ENCODE measurements at places on chromosomes 7 and 10.
A peak's percentile ranks its signal among the peaks of the same experiment; 100 is the strongest.

DNA sequence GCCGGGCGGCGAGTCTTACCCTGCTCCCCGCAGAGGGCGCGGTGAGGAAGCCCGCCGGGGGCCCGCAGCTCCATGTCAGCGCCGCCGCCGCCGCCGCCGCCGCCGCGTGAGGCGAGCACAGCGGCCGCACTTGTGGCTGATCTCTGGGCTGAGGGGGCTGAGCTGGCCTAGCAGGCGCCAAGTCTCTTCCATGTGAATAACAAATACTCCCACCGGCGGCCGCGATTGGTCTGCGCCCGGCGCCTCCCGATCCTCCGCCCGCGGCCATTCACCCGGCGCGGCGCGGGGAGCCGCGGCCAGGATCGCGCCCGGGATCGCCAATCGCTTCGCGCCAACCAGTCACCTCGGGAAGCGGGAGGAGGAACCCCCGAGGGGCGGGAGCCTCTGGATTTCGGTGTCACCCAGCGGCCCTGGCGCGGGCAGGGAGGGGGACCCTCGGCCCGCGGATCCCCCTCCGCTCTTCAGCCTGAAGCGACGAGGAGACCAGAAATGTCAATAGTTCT lies at the start of gene GRM8:
Gene GRM8, minus strand, starts transcription at position 164 of the 503 bp plus-strand sequence.
- DNase-seq: peak; percentile 45

DNA sequence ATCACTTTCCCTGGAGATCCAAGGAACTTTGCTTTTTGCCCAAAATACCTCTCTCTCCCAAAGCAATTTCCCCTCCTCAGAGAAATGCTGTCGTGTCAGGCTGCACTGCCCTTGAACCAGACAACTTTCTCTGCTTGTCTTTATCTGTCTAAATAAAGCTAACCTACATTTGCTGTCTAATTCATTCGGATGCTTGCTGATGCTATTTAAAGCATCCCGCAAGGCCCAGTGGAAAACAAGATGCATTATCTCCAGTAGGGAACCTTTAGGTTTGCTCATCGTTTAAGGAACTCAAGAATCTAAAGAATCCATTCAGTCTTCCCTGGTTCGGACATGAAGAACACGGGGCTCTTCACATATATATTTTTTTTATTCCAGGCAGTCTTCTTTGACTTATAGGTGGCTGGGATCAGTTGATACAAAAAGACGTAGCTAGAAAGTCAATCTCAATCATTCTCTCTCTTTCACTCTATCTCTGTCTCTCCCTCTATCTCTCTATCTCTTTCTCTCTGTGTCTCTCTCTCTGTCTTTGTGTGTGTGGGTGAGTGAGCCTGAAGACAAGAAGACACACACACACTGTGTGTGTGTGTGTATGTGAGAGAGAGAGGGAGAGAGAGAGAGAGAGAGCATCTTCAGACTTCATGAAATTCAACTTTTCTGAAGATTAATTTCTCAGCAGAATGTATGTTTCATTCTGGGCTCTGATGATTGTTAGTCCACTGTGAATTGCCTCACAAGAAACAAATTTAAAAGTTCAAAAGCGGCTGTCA lies 92.8 kb upstream of the MKLN1 start:
- DNase-seq: no peak

DNA sequence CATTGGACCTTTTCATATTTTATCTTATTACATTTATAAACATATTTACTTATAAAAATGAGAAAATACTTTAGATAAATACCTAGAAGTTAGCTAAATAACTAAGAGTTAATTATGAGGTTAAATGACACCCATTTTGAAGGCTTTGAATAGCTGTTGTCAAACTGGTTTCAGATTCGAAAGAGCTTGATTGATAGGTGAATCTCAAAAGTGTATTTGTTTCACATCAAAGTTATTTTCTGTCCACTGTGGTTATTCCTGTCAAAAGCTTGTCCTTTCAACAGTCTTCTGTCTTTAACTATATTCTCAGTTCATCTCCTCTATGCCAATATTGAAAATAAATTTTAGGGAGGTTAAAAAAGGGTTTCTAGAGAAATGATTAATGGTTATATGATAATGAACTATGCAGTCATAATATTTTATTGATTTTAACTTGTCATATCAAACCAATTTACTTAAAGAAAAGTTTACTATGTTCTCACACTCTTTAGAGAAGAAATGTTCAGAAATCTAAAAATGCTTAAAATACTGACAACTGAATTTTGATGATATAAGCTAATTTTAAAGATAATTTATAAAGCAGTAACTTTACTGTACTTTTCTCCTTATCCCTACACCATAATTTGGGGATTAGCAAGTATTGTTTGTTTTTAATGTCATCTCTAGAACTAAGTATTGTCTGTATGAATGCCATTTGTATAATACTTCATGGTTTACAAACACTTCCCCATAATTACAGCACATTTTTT lies 72.0 kb upstream of the FOXP2 start:
- DNase-seq: no peak

DNA sequence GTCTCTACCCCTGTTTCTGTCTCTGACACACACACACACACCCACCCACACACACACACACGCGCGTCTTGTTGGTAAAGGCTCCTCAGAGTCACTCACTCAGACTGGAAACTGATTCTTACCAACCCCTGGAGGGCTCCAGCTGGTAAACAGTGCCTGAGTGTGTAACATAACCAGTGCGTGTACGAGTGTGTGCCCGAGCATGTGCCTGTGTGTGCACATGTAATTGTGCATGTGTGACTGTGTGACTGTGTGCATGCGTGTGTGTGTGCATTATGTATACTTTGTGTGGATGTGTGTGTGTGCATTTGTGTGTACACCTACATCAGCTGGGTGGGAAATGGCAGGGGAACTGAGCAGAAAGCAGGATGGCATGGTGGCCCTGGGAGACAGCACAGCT lies 317.1 kb downstream of the WDR37 start:
- no peak for DNase-seq

DNA sequence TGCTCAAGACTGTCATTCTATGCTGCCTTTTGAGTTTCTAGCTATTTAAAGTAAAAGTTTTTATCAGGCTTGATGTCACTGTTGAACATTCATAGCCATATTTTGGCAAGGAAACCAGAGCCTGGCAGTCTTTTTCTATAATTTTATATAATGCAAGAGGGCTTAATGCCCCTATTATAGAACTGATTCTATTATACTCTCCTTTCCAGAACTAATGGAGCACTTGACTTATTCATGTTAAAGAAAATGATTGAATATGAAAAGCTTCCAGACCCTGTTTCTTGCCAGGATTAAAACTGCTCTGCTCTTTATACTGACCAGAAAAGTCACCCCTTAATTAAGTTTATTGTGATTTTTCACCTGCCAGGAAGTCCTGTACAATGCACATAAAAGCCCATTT lies 337.6 kb upstream of the CHRM2 start:
- DNase-seq: no peak

- DNase-seq: no peak
Observed at GRCh38 chr10:28633750-28634149, 43.6 kb upstream of the BAMBI start.

DNA sequence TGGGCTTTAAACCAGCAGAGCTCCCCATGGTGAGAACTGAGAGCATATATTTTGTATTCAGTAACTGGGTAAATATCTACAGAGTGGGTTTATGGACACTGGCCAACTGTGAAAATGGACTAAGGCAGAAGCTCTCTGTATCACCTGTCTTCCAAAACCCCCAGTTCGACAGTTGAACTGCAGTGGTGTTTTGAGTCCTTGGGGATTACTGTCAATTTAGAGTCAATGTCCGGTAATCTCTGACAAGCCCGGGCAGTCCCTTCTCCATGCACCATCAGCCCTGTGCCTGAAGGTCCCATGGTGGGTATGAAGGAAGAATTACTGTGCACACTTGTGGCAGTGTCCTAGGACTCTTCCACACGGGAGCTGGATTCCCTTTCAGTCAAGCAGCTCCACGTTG lies 235.0 kb downstream of the CCSER2 start:
- DNase-seq: no peak

GRCh38 chr7:74495112-74496086 lies 41.7 kb downstream of the GTF2IRD1 start:
- DNase-seq: no peak

- no peak for DNase-seq
Observed at GRCh38 chr10:106903180-106903579, 261.3 kb downstream of the SORCS1 start.

DNA sequence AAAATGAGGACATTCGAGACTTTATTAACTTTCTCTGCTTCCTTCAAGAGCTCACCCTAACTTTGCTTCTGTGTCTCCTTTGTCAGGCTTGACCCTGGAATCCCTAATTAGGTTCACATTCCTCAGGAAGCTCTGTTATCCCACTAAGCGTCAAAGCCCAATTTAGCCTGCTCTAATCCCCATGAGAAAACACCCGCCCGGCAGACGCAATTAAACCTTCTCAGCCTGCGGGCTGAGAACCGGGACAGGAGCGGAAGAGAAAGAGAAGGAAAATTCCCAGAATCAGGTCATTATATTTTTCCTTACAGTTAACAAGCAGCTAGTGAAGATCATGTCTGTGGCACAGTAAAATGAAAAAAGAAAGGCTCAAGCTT lies 93.0 kb downstream of the TNS3 start:
- no peak for DNase-seq

DNA sequence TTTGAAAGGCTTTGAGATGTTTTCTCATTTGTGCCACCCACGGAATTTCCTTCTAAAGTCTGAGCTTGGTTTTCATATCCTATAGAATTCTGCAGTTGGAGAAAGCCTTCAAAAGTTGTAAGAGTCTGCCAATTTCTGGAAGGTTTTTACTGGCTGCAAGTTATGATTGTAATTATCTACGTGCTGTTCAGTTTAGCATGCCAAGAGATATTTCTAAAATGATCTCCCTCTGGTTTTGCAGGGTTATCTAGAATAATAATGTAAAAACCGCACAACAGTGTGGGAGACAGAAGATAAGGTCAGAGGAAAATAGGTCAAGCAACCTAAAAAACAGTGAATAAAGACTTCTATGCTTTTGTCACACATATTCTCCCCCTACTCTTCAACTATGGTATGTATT lies 69.3 kb downstream of the MTERF1 start:
- DNase-seq: no peak

DNA sequence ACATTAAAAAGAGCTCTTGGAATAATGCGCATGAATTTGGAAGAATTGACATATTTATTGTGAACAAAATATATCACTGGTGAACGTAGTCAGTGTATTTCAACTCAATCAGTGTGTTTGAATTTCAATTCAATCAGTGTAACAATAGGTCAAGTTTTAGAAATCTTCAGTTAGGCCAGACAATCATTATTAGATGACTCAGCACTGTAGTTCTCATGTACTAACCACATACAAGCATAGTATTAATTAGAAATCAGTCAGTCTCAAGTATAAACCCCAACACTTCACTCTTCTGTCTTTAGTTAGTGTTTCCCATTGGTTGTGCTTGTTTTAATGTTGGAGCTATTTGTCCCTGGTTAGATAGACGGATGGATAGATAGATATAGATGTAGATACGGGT lies 1247.9 kb downstream of the NXPH1 start:
- no peak for DNase-seq

DNA sequence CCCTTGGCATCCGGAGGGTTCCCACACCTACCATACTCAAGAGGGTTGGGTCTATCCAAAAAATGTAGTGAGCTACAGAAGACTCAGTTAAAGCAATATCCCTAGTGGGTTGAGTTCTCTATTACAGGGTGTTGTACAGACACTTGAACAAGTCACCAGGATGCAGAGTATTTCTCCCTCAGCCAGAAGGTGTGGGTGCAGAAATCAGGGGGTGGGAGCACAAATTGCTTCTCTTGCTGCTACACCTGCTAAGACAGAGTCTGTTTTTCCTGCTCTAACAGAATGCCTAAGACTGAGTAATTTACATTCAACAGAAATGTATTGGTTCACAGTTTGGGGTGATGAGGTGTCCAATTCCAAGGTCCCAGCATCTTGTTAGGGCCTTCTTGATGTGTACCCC lies 433.4 kb downstream of the TCERG1L start:
- DNase-seq: no peak

DNA sequence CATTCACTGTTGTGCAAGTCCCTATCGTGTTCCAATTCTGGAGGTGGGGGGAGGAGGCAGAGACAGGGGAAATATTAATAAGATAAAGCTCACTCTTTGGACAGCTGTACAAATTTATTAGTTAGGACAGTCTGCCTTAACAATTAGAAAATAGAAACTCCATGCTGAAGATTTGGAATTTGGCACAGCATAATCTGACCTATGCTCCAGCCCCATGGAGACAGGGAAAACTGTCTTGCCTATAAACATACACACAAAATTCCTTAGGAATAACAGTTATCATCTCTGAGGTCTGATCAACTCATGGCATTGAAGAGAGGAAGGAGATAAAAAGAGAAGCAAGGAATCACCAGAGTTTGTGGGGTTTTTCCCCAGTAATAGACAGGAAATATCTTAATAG lies 335.4 kb upstream of the MEOX2 start:
- no peak for DNase-seq

DNA sequence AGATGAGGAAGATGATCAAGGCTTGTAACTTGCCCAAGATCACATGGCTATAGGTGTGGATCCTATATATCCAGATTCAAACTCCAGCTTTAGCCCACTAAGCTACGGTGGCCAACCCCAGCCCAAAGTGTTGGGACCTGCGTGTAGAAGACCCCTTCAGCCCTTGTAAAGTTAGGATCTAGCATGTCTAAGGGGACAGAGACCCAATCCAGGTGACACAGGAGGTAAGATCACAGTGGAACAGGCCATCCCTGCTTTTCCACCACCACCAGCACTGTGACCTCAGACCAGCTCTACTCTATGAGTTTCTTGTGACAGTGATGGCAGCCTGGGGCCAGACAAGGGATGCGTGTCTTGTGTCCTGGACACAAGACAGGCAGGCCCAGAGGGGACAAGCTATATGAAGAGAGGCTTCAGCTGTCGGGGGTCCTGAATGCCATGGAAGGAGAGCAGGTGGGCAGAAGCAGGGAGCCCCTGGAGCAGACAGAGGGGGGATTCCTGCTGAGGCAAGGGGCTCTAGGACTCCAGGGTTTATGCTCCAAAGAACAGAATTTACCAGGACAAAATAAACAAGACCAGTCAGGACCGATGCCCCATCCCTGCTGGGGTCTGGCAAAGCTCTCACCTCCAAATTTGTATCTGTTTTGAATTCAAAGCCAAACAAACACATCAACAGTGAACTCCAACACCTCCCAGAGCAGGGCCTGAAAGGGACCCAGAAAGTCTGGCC lies 10.4 kb downstream of the GPRIN2 start:
- no peak for DNase-seq

GRCh38 chr7:27547401-27547800 lies 115.3 kb downstream of the HIBADH start:
- DNase-seq: no peak

DNA sequence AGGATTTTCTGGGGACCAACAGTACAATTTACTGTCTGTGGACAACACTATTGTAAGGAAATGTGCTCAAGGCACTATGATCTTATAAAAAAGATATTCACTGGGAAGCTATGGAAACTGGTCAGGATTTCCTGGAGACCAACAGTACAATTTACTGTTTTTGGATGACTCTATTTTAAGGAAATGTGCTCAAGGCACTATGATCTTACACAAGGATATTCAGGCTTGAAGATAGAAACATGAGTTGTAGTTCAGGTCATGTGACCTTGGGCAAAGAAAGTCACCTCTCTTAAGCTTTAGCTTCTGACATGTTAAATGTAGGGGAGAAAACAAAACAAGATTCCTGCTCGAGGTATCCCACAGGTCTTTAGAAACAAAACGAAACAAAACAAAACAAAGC lies 1.7 kb upstream of the ITPRID1 start:
- no peak for DNase-seq

- DNase-seq: no peak
Observed at GRCh38 chr10:101043363-101043707, 12.3 kb downstream of the SFXN3 start.
